ENCODE measurements at places on chromosomes 6 and 20.

DNA sequence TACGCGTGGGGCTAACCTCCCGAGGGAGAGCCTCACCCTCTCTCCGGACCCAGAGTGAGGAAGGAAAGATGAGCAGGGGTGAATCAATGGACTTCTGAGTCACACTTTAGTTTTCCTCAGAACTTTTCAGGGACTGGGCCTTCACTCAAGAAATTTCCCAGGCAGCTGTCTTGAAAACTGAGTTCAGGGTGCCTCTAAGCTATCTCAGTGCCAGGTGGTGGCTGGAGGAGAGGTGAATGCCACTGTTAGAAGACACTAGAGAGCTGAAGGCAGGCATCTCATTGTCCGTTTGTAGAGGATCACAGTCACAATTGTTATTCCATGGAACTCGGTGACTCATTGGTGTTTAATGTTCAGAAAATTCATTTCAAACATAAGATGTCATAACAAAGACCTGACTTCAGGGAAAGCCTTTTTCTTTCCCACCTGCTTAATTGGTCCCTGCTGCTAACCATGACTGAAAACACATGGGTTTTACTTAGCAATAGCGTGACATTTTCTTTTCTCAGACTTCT is 5.3 kb upstream of the SERPINB6 start:
- DNase-seq: no peak

- DNase-seq: no peak
These were observed 21.1 kb downstream of the CHMP4B start for GRCh38 chr20:33832103-33832804.

DNA sequence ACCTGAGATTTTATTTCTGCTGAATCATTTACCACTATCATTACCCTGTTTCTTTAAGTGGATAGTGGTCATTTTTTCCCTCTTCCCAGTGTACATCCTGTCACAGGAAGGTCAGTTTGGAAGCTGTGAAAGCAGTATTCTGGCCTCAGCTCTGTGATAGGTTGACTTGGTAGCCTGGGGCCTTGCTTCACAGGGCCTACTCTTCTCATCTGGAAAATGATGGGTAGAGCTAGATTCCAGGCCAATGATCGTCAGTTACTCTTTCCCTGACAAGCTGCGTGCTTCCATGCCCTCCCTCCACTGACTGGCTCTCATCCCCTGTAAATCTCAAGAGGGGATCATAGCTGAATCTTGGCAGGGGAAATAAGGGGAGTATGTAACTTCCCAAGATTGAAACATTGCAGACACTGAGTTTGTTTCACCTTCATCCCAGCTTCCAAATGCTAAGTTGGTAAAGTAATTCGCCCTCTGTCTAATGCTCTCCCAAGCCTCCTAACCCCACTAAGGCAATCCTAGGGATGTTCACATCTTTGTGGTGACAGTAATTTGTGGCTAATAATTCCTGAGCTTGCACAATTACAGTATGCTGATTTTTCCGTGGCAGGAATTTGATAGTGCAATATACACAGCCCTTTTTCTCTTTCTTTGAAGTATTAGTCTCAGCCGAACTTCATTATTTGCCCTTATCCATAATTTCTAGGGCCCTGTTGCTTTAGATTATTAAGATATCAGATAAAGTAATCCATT is 51.2 kb downstream of the VAPB start:
- no peak for DNase-seq

DNA sequence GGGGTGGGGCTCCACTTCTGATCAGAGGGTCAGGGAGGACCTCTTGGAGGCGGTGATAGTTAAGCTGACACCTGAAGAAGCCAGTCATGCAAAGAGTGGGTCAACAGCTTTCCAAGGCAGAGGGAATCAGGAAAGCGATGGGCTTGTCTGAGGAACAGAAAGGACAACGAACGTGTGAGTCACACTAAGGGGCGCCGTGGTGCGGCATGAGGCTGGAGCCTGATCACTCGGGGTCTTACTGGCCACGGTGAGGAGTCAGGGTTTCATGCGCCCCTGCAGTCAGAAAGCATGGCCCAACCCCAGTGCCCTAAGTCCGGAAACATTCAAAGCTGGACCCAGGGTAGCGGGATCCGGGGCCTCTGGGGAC is 50.6 kb upstream of the SLC32A1 start:
- no peak for DNase-seq

GRCh38 chr6:10540073-10540746 is 19.1 kb downstream of the GCNT2 start:
- DNase-seq: no peak

DNA sequence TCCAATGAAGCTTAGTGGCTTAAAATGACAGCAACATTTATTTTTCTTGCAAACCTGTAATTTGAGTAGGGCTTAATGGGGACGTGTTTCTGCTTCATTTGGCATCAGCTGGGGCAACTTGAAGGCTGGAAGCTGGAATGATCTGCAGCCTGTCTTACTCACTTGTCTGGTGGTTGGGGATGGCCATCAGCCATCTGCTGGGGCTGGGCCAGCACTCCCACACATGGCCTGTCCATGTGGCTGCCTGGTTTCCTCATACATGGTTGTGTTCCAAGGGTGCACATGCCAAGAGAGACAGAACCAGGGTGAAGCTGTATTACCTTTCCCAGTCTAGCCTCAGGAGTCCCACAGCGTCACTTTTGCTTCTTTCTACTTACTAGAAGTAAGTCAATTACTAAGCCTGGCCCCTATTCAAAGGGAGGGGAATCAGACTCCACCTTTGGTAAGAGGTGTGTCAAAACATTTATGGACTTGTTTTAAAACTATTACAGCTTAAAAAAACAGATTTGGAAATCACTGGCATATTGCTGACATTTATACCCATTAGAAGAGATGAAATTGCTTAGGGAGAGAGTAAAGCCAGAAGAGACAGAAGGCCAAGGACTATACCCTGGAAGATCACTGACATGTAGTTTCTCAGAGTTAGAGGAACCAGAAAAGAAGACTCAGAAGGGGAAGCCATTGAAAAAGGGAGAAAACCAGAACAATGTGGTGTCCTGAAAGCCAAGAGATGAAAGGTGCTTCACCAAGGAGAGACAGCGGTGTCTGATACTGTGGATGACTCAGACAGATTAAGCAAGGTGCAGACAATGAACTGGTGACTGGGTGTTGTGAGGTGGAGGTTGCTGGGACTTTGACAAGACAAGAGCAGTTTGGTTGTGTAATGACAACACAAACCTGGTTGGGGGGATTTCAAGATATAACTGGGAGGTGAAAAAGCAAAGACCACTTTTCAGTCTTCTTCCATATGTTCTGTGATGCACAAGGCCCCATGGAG is 345.2 kb downstream of the GJA1 start:
- DNase-seq: no peak

GRCh38 chr6:105069821-105070445 is 109.9 kb downstream of the POPDC3 start:
- DNase-seq: no peak

GRCh38 chr20:11905460-11906179 is 12.1 kb upstream of the BTBD3 start:
- no peak for DNase-seq

- DNase-seq: no peak
These were observed 136.0 kb upstream of the FOXQ1 start for GRCh38 chr6:1175877-1176276.

- DNase-seq: no peak
These were observed 764 bp upstream of the SNAP25 start for GRCh38 chr20:10217721-10218410.

All from T-helper 2 cell (primary cell).